Thymus (tissue), 14 donors: ENCODE measurements at places on chromosomes 12 and 14. TPM values are rescaled to one million over a fixed set of nuclear protein-coding genes. Genes with fewer than 3 reads are reported as not detected.

DNA sequence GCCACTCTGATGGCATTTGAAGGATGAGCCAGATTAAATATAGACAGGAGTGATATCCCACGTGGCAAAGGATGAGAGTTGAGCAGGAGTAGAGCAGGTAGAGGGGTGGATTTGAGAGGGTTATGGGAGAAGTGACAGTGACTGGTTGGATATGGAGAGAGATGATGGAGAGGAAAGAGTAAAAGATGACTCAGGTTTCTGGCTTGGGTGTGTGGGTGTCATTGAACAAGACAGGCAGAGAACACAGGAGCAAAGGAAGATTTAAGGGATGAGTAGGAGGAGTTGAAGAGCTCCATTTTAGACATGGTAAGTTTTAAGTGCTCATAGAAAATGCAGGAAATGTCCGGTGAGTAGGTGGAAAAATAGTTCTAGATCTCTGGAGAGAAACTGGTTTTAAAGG, 136.9 kb downstream of the EGLN3 start:
- H3K4me3 ChIP-seq = no peak overlapping the region
- H3K27ac ChIP-seq = no peak overlapping the region
- H3K27me3 ChIP-seq = no peaks in the 10 kb centered on the region
- no peaks in the 10 kb centered on the region for H3K4me1 ChIP-seq
- H3K36me3 ChIP-seq = no peaks in the 10 kb centered on the region

DNA sequence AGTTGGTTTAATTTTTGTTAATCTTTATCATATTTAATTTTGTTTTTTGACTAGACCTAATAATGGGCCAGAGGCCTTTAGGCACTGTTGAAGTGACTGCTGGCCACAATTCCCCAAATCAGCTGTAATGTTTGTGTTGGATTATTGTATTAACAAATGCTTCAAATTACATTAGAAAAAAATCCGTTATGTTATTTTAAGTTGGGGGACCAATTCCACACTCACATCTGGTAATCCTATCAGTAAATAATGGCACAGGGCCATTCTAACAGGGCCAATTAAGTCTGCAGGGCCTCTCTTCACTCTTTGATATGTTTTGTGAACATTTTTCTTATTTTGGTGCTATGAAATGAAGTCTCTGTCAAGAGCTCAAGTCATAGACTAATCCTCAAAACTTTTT, 39.6 kb downstream of the CHST11 start:
- no peaks in the 10 kb centered on the region for H3K27me3 ChIP-seq
- peak overlapping the region; percentile 92 for H3K27ac ChIP-seq
- no peak for DNase-seq
- peaks cover 8% of the 10 kb centered on the region for H3K36me3 ChIP-seq
- H3K4me1 ChIP-seq = peaks cover 91% of the 10 kb centered on the region

DNA sequence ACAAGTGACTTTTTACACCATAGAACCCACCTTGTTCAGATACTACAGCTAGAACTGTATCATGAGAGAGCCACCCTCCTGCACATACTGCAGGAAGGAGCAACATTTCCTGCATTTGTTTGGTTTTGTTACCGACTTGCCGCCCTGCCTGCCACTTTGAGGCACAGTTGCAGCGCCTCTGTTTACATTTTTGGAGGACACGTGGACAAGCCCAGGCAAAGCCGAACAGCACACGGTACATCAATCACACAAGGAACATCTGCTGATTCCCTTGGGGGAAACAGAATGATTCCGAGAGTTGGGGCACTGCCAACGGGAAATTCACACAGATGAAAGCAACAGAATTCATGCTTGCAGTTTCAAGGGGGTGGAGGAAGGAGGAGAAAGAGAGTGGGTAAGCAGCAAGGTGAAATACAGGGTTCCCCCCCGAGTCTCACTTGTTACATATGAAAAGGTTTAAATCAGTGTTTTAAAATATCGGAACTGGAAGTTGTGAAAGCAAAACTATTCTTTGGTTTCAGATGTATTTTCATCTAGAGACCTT, 110.7 kb downstream of the BTG1 start:
- DNase-seq = peak; percentile 90
- H3K27ac ChIP-seq = peak overlapping the region; percentile 93
- peak overlapping the region; percentile 60 for H3K4me3 ChIP-seq
- no peaks in the 10 kb centered on the region for H3K36me3 ChIP-seq
- peaks cover 64% of the 10 kb centered on the region for H3K4me1 ChIP-seq

GRCh38 chr12:24948420-24948756, 513 bp downstream of the BCAT1 start:
- H3K27ac ChIP-seq = no peak overlapping the region
- no peaks in the 10 kb centered on the region for H3K36me3 ChIP-seq
- peak; percentile 31 for DNase-seq
- peak overlapping the region; percentile 78 for H3K4me3 ChIP-seq
- H3K27me3 ChIP-seq = peaks cover 7% of the 10 kb centered on the region
- peaks cover 22% of the 10 kb centered on the region for H3K4me1 ChIP-seq

DNA sequence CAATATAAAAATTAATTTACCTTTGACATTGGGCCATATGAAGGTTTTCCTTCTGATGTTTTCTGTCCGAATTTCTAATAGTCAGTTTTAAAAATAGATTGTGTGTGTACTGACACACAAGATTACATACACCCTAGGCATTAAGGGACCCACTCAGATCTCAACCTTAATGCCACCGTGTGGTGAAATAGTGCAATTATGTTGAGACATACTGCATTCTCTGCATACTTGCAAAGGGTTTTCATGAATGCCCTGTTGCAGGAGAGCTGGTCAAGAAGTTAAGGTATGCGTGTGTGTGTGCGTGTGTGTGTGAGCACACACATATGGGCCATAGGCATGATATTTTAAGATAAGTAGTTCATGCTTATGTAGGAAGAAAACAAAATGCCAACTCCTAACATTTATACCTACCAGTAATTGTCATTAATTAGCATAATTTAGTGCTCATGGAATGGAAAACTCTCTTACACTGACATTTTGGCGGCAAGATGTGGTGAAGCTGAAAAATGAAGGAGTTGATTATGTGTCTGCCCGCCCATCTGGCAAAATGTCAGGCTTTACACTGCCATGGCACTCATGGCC, 58.8 kb downstream of the PIK3C2G start:
- H3K36me3 ChIP-seq = no peaks in the 10 kb centered on the region
- DNase-seq = peak; percentile 12
- H3K4me1 ChIP-seq = no peaks in the 10 kb centered on the region
- H3K27me3 ChIP-seq = no peaks in the 10 kb centered on the region
- no peak overlapping the region for H3K27ac ChIP-seq

- no peak overlapping the region for H3K4me3 ChIP-seq
- no peaks in the 10 kb centered on the region for H3K27me3 ChIP-seq
- DNase-seq = no peak
These were observed 44.1 kb downstream of the WSCD2 start for GRCh38 chr12:108173160-108173559.

The LRRC10 gene
- total RNA-seq = 0.05 TPM

DNA sequence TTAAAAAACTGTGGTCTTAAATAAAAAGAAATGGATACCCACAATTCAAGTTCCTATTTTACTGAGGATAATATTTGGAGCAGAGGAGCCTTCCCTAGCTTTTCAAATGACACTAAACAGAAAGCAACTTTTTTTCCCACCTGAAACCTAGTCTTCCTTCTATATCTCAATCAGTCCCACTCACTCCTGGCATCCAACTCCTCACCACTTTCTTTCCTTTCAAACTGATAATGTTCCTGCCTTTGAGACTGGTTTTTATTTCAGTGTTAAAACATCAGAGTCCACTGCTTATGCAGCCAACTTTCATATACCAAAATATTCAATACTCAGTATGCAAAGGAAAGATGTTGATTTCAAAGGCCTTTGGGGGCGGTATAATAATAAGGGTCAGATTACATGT, 225.6 kb downstream of the GXYLT1 start:
- H3K27me3 ChIP-seq = no peaks in the 10 kb centered on the region
- no peak overlapping the region for H3K4me3 ChIP-seq
- no peak for DNase-seq
- no peak overlapping the region for H3K27ac ChIP-seq

The RNASE1 gene
- 200 TPM for total RNA-seq

GRCh38 chr12:4164559-4165558, 108.7 kb upstream of the CCND2 start:
- H3K4me3 ChIP-seq = peak overlapping the region; percentile 66
- peaks cover 13% of the 10 kb centered on the region for H3K4me1 ChIP-seq
- no peak for DNase-seq
- peak overlapping the region; percentile 87 for H3K27ac ChIP-seq

DNA sequence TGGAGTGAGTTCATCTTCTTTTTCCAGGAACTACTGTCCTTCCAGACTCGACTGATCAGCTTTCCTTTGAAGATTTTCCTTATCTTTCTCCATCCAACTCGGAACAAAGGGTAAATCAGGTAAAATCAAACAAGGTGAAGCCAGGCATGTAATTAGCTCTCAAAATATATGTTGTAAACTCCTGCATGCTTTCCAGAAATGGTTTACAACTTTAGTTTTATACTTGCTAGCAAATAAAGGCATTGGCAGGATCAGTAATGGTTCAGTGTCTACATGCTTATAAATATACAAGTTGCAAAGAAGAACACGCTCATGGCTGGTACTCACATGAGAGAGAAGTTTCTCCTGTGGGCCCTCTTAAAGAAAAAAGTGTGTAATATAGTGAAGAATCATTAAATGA, 102.5 kb downstream of the FSCB start:
- no peak overlapping the region for H3K27ac ChIP-seq
- H3K27me3 ChIP-seq = no peaks in the 10 kb centered on the region
- DNase-seq = no peak
- H3K36me3 ChIP-seq = no peaks in the 10 kb centered on the region

DNA sequence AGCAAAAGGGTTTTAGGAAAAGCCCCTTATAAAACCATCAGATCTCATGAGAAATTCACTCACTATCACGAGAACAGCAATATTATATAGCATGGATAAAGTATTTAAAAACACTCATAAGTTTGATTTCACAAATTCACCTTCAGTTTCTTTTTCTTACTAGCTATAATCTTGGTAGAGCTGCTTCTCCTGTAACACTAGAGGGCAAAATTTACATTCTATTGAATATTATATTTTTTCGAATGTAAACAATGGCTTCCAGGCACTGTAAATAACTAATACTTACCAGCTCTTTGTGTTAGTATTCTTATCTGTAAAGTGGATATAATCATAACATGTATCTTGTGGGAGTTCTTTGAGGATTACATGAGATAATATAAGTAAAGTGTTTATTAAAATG, 259.6 kb downstream of the CCER1 start:
- no peaks in the 10 kb centered on the region for H3K36me3 ChIP-seq
- H3K4me1 ChIP-seq = no peaks in the 10 kb centered on the region
- DNase-seq = no peak
- no peak overlapping the region for H3K4me3 ChIP-seq
- H3K27me3 ChIP-seq = no peaks in the 10 kb centered on the region

- H3K27ac ChIP-seq = no peak overlapping the region
- H3K4me3 ChIP-seq = no peak overlapping the region
- H3K36me3 ChIP-seq = no peaks in the 10 kb centered on the region
- no peaks in the 10 kb centered on the region for H3K27me3 ChIP-seq
These were observed 283.6 kb downstream of the CACNA1C start for GRCh38 chr12:2336409-2336829.

The KIF5A gene
- total RNA-seq = 0.05 TPM

GRCh38 chr12:131975228-131975627, 25.5 kb downstream of the EP400 start:
- peaks cover 6% of the 10 kb centered on the region for H3K36me3 ChIP-seq
- no peak overlapping the region for H3K4me3 ChIP-seq
- H3K27ac ChIP-seq = no peak overlapping the region
- no peaks in the 10 kb centered on the region for H3K27me3 ChIP-seq
- DNase-seq = no peak

DNA sequence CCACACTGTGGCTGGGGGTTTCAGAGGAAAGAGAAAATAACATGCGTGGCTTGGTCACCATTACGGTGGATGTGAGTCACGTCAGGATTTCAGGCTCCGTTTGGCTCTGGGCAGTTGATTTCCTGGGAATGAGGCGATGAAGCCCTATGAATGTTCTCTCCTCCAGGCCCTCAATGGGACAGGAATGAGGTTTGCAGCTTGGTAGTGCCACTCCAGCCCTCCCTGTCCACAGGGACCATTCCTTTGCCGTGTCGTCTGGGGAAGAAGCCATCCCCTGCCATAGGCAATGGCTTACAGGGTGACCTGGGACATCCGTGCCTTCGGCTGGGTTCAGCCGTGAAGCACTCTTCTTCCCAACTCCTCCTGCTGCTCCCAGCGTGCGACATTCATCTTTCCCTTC, 95.0 kb downstream of the FBXL14 start:
- no peak overlapping the region for H3K27ac ChIP-seq
- H3K4me3 ChIP-seq = no peak overlapping the region
- no peak for DNase-seq
- H3K36me3 ChIP-seq = no peaks in the 10 kb centered on the region
- peaks cover 15% of the 10 kb centered on the region for H3K27me3 ChIP-seq

- DNase-seq = no peak
- H3K36me3 ChIP-seq = no peaks in the 10 kb centered on the region
- H3K4me1 ChIP-seq = no peaks in the 10 kb centered on the region
- no peak overlapping the region for H3K4me3 ChIP-seq
- H3K27me3 ChIP-seq = no peaks in the 10 kb centered on the region
These were observed 11.9 kb downstream of the TGFB3 start for GRCh38 chr14:75969891-75970290.

DNA sequence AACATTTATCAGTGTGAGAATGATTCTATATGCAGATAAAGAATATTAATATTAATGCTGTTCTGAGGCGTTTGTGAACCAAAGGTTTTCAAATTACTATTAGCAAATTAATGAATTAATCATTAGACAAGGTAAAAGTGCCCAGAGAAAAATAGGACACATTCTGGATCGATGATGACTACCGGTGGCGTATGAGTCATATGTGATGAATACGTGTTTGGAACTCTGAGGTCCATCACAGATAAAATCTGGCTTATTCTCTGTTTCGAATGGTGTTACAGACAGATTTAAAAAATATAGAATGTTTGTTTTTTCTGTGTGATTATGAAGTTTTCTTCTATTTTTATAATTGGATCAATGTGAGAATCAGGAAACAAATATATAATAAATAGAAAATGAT, 79.2 kb upstream of the RTL1 start:
- no peak overlapping the region for H3K4me3 ChIP-seq
- DNase-seq = no peak
- no peak overlapping the region for H3K27ac ChIP-seq
- H3K27me3 ChIP-seq = no peaks in the 10 kb centered on the region
- H3K4me1 ChIP-seq = no peaks in the 10 kb centered on the region

- no peak overlapping the region for H3K4me3 ChIP-seq
These were observed 68.9 kb downstream of the SUSD6 start for GRCh38 chr14:69680297-69680696.
